GM04504 (cell line): ENCODE measurements at places on chromosomes 5 and 9.
A peak's percentile ranks its signal among the peaks of the same experiment; 100 is the strongest.

DNA sequence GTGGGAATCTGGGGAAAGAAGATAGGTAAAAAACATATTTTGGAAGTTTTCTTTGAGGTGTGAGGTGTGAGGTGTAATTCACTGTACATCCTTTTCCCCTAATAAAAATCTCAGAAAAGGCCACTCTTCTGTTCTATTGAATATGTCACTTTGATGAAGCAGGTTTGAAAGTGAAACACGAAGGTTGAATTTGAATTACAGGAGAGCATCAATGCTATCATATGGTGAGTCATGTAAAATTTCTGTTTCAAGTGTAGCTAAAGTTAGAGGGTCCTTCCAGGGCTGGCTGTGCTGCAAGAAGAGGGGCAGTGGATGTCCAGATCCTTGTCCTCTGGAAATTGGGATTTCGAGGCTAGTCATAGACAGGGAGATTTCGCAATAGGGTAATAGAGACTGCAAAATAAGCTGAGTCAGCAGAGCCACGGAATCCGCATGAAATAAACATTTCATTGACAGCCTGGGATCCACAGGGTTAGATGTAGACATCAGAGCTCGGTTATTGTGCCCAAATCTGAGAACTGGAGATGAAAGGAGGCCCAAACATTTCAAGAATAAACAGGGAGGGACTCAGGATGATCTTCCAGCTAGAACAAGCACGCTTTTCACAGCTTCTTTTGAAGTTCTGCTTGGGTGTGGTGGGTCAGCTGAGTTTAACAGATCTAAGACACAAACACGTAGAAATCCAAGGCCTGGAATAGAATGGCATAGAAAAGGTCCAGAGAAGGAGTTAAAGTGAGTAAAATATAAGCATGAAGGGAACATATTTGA, 194.4 kb upstream of the CDKN2B start:
- DNase-seq = no peak

DNA sequence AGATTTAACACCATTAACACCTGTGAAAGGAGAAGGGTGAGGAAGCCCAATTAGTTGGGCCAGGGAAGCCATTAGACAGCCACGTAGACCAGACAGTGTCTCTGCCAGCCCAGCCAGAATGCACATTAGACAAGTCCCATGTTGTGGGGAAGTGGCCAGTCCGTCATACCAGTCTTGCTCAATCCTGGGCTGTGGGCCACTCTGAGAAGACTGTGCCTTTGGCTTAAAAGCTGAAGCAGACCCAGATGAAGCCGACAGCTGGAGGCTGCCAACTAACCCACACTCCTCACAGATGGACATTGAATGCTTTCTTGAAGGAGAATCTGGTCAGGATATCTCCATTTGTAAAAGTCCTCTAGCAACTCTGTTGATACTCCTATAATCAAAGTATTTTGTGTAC, 128.5 kb downstream of the CHSY3 start:
- no peak for DNase-seq

DNA sequence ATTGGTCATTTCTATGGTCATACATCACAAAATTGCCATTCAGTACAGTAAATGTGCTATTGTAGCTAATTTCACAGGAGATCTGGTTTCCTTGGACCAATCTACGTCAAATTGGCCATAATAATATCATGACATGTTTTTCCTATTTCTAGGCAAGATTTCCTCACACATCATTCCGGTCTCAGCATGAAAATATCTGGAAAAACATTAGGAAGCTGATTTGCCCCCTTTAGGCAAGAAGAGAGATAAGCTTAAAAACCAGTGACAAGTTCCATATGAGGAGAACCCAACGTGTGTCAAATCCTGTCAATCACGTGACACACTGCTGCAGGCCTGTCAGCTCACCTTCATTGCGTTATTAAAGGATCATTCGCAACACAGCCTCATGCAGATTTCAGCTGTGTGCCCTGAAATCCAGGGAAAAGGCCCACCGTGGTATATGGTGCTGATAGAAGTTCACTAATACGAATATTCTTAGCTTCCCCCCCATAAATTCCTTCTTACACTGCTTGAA, 153.3 kb downstream of the ST8SIA4 start:
- DNase-seq = no peak

- no peak for DNase-seq
Measured at GRCh38 chr9:71441266-71441665, 319.8 kb upstream of the TRPM3 start.

DNA sequence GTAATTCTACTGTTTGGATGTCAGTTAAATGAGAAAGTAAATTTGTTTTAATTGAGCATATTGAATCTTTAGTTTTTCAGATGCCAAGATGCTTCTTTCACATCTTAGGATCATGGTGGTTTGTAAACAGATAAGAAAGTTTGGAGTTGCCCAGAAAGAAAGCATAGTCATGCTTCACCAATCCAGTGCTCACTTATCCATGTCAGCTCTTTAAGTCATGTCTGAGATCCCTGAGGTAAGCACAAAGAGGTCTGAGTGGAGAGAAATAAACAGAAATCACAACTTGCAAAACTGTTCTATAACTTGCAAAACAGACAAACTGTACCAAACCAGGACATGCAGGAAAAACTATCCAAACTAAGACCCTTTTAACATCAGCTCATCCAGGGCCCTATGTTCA, 87.7 kb downstream of the OSTF1 start:
- DNase-seq = no peak

DNA sequence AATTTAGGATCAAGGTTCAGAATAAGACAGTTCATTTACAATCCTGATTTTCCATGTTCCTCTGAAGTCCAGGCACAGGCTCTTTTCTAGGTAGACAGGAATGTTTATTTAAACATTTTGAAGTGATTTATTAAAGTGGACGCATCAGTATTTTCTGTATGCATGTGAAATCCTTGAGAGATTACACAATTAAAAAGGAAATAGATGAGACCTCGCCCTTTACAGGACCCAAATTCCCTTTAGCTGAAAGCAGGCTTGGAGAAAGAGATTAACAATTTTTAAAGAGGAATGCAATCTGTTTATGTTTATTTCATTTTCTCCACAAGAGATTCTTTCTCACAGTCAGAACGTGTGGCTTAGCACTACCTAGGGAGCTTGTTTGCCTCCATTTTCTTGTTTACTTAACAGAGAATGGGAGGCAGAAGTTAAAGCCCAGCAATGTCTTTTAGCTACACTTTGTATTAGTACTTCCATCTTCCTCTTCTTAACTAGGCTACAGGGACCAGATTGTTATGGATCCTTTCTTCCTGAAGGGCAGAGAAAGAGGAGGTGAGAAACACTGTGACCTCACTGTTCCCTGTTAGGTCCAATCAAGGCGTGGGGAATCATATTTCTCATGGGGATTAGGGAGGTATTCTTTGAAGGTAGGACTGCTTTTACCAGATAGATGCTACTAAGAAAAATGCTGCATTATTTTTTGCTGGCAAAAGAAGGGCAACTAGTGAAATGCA, 416.0 kb downstream of the SH3GL2 start:
- no peak for DNase-seq

DNA sequence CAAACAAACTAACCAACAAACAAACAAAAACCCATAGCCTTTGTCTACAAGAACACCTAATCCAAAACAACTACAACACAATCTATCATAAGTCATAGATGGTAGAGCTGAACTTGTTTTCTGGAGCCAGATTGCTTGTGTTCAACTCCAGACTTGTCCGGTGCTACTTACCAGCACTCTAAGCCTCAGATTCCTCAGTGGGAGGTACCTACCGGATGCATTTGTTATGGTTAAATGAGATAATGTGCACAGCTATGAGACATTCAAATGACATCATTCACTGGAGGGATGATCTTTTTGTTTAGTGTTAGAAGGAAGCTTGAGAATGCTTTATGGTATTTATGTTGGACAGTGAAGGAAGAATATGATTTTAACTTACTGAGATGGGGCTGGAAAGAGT, 592.9 kb upstream of the C9orf72 start:
- DNase-seq = no peak

- DNase-seq = no peak
Measured at GRCh38 chr9:42388846-42389245, 205.4 kb downstream of the SPATA31A6 start.

DNA sequence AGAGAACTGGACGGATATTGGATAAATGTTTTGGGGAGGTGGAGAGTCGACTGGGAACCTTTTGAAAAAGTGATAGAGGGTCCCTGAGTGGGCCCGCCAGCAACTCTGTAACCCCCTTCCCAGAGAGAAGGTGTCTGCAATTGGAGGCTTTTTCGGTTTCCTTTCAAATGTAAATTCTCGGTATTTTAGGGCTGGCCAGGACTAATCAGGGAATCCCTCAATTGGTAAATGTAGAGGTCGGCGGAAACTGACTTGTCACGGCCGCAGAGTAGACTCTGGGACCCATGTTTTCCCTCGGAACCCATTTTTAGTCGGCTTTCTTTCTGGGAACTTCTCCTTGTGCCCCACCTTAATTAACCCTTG, 524 bp downstream of the CCNB1 start:
- no peak for DNase-seq

- no peak for DNase-seq
Measured at GRCh38 chr9:82968816-82969215, 94.1 kb downstream of the RASEF start.

- peak; percentile 88 for DNase-seq
Measured at GRCh38 chr9:71353720-71354119, 232.3 kb upstream of the TRPM3 start.

DNA sequence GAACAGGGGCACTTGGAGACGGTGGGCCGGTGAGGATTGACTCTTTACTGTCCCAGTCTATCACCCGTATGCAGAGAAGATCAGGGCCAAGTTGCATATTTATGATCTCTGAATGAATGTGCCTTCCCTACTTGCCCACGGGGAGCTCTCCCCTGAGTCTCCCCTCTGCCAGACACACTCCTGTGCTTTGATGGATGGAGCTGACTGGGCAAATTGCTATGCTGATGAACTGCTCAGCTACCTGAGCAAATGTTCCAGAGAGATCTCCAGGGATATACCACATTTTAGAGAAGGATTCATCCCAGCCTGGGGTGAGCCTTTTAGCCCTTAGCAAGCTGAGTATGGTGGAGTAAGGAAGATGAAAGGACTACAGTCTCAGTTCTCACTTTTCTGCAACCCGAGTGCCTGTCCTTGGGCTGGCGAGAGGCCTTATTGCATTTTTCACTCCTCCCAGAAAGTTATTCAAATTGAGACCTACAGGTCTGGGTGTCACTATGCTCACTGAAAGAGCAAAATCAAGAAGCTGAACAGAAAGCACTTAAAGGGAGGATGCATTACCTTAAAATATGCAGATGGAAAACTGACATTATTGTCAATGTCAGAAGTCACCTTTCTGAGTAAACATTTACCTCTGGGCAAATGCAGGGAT, 526.7 kb upstream of the WWC1 start:
- no peak for DNase-seq

DNA sequence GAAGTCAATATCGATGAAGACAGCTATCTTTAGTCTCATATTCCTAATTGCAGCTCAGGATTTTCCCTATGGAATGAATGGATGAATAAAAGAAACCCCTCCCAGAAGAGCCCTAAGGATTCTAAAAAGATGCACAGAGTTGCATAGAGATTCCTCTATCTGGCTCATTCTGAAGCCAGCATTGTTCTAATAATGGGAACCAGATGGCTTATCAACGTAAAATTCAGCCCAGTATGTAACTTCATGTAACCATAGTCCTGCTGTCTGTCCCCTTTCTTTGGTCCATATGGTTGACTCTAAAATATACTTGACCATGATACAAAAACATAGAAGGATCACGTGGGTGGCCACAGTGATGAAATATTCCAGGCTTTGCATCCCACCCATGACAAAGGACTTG, 508.6 kb downstream of the RASEF start:
- no peak for DNase-seq

GRCh38 chr5:40475561-40475960, 204.2 kb upstream of the PTGER4 start:
- DNase-seq = no peak

GRCh38 chr5:141476132-141476911, 556 bp downstream of the PCDHGC3 start:
- DNase-seq = peak; percentile 64

DNA sequence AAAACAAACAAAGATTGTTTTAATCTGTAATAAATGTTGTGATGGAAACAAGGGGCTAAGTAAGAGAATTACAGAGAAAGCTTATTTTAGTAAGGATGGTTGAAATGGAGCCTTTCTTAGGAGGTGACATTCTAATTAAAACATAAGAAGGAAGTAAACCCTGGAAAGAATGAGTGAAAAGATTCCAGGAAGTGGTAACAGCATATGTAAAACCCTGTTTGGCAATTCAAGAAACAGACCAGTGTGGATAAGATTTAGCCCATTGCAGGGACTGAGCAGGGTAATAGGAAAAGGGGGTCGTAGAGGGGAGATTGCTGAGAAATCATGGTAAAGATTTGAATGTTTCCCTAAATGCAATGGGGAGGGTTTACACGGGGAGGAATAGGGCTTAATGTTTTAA, 21.6 kb upstream of the PIP5K1B start:
- no peak for DNase-seq

- no peak for DNase-seq
Measured at GRCh38 chr5:11289733-11290132, 528.7 kb upstream of the DAP start.

DNA sequence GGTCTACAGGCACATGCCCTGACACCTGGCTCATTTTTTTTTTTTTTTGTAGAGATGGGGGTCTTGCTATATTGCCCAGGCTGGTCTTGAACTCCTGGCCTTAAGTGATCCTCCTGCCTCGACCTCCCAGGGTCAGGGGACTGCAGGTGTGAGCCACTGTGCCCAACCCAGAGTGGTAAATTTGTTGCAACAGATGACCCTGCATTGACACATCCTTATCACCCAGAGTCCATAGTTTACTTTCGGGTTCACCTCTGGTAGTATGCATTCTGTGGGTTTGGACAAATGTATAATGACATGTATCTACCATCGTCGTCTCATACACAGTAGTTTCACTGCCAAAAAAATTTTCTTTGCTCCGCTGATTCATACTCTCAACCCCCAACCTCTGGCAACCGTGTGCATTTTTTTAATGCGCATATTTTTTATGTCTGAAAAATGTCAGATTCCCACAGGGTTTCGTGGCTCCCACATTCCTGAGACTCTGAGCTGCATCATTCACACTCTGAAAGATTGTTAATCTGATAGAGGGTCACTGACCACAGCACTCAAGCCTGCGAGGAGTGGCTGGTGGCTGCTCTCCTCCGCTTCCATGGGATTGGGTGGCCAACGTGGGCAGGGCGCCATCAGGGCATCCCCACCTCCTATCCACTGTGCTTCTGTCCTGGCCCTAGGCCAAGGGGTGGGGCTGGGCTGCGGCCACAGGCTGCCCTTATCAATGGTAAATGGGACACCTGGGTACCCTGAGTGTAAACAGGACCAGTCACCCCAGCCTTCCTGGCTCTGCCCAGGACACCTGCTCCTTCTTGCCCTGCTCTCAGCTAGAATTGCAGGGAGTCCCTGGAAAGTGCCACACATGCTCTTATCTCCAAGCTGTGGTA, 9.6 kb downstream of the NDST1 start:
- DNase-seq = peak; percentile 96

DNA sequence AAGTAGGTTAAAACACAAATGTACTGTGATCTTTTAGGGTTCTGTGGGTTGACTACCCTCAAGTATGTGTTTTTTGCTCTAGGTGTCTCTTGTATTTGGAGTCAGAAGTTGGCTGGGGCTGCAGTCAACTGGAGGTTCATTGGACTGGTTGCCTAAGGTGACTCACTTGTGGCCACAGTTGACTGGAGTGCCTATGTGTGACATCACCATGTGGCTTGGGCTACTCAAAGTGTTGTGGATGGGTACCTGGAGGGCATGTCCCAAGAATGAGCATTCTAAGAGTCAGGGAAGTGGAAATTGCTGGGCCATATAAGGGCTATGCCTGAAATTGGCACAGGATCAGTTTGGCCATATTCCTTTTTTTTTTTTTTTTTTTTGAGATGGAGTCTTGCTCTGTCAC, 27.4 kb downstream of the SNX30 start:
- DNase-seq = no peak
